ENCODE measurements at places on chromosomes 2 and 18.

DNA sequence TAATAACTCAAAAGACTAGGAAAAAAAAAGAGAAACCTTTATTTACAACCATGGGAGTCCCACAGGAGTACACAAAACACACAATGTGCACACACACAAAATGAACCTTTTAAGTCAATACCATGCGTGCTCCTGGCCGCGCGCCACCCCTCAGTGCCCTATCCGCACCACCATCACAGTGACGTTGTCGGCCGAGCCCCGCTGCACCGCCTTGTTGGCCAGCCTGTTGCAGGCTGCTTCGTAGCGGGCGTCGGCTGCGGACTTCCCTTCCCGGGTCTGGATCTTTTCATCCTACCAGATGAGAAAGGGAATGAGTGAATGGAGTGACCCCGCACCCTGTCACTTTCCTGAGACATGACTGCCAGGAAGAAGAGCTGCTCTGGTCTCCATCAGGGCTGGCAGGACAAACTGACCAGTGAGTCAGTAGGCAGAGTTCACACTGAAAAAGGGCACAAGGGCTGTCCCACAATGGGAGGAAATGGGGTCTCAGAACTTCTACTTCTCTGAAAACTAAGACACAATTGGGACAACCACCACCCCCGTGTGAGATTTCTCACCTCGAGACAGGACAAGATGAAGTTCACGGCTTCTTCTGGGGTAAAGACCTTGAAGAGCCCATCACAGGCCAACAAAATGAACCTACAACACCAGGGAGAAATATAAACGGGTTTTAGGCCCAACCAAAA lies 11.8 kb downstream of the ERFE start:
- DNase-seq = no peak

DNA sequence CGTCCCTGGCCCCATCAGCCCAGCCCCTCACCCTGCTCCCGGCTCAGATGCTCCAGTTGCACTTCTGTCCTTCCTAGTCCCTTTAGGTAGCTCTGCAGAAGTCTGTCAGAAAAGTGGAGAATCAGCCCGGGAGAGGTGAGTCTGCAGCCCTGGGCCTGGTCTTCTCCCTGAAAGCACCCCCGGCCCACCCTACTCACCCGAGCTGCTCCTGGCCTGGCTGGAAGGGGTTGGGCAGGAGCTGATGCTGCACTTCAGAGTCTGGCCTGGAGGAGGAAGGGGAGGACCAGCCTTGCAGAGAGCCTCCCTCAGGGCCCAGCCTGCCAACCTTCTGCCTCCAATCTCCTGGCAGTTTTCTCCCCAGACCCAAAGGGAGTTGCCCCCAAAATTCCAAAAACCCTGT lies 15.8 kb downstream of the KHK start:
- DNase-seq = no peak

DNA sequence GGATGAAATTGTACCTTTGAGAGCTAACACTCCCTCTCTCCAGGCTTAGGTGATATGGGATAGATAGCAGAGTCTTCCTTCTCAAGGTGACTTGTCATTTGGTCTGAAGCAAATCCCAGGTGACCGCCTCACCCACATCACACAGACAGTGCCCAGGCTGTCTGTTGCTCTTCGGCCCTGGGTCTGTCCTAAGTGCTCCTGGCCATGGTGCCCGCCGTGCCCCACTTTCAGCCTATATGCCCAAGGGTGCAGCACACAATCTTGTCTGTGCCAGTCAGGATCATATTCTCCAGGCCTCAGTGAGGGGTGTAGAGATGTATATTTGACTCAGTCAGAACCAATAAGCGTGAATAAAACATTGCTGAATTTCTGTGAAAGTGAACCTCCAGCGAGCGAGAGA lies 326.8 kb downstream of the DYSF start:
- DNase-seq = no peak

DNA sequence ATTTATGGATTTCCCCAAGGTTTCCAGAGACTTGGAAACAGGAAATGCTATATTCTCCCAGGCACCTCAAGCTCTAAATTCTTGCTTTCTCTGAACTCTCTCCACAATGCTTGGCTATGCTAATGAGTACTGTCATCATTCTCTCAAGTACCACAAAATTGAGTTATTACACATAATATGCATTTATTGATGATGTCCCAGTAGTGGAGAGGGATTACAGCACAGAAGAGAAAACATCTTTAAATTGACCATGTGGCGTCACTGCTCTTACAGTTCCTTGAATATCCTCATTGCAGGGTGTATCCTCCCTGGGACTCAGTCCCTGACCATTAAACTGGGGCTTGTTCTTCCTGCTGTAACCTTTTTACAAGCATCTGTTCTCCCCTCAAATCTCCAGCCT lies 681.1 kb upstream of the FANCL start:
- DNase-seq = no peak
